GF-D8 (cell line): ENCODE measurements at places on chromosomes 1 and 21.

- no peak for DNase-seq
Measured at GRCh38 chr1:169601096-169601881, 15.0 kb upstream of the F5 start.

- DNase-seq = no peak
Measured at GRCh38 chr1:196209983-196210382, 398.3 kb downstream of the KCNT2 start.

- no peak for DNase-seq
Measured at GRCh38 chr1:227741166-227741870, 6.1 kb downstream of the SNAP47 start.

GRCh38 chr1:242185731-242186130 is 186.8 kb upstream of the MAP1LC3C start:
- no peak for DNase-seq

GRCh38 chr1:89584211-89584610 is 48.7 kb upstream of the LRRC8C start:
- no peak for DNase-seq

DNA sequence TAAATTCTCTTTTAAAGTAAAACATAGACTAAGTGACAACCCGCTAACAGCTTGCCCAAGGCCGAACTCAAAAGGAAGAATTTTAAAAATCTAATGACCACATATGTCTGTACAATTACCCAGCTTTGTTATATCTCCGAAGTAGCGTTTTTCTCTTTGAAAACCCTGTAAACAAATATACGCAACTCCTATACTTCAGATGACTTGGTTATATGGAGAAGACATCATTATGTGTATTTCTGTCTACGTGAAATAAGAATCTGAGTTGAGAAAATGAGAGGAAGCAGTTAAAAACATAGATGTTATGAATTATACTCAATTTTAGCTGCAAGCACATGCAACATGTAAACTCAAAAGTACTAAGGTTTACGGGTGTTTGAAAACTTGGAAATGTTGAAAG is 2.0 kb downstream of the PBX1 start:
- DNase-seq = no peak

- DNase-seq = no peak
Measured at GRCh38 chr1:2374252-2375155, 16.9 kb downstream of the MORN1 start.

DNA sequence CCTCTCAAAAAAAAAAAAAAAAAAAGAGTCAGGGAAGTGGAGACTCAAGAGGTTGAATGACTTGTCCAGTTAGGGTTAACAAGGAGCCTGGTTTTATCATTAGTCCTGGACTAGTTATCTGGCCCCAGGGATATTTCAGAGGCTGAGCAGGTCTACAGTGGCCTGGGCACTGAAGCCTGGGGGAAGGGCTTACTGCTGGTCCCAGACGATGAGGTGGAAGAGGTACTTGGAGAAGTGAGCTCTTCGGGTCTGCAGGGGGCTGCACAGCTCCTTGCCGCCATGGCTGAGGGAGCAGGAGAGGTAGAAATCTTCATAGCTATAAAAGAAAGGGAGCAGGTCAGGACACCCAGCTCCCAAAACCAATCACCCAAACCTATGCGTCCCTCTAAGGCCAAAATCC is 40.1 kb downstream of the PIK3C2B start:
- DNase-seq = no peak
